ENCODE measurements at places on chromosomes 3 and 15.

DNA sequence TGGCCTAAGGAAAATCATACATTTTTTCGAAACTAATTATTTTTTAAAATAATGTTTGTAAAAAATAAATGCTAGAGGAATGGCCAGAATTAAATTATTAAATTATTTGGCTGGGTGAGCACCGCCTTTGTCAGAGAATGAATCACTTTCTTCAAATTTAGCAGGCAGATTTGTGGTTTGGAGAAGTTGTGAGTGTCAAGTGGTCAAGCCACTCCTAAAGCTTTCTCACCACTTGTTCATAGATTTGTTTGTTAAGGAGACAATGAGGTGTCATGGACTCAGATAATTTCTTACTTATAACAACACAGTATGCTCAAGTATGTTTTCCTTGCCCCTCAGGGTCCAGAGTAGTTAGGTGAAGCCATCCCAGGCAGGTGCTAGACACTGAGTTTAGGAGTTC, 196.2 kb downstream of the TUSC7 start:
- no peaks in the 10 kb centered on the region for H3K27me3 ChIP-seq
- no peaks in the 10 kb centered on the region for H3K4me1 ChIP-seq
- no peak for DNase-seq
- no peak overlapping the region for H3K4me3 ChIP-seq
- no peak overlapping the region for H3K27ac ChIP-seq

- H3K27ac ChIP-seq: no peak overlapping the region
- no peaks in the 10 kb centered on the region for H3K4me1 ChIP-seq
- no peaks in the 10 kb centered on the region for H3K27me3 ChIP-seq
- no peak for DNase-seq
These were observed 51.2 kb downstream of the ASB7 start for GRCh38 chr15:100653608-100654007.

DNA sequence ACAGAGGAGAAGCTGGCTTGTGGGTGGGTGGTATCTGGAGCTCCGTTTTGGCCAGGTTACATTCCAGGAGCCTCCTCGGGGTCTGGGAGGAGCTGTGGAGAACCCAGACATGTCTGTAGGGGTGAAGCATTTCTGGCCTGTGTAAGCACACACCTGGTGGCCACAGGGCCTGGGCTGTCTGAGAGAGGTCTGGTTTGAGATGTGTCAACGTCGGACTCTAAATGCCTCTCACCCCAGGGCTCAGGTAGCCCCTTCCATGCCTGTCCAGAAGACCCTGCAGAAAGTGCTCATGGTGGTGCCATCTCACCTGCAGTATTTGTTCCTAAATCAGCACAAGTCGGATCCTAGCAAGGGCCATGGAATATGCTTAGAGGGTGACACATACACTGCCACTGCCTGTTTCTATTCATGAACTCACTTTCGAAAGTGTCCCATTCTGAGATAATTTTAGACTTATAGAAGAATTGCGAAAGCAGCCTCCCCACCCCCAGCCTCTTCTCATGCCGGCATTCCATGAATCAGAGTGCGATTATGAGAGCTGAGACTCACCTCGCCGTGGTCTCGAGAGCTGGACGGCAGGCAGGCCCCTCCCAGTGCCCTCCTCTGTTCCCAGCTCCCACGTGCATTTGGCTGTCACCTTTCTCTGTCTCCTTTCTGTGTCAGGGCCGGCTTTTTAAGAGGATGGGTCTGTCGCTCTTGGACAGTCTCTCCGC, 63.7 kb downstream of the KLF15 start:
- H3K36me3 ChIP-seq: no peaks in the 10 kb centered on the region
- peaks cover 2% of the 10 kb centered on the region for H3K4me1 ChIP-seq
- H3K27me3 ChIP-seq: no peaks in the 10 kb centered on the region

- H3K27ac ChIP-seq: no peak overlapping the region
- no peaks in the 10 kb centered on the region for H3K4me1 ChIP-seq
- no peaks in the 10 kb centered on the region for H3K27me3 ChIP-seq
- H3K36me3 ChIP-seq: no peaks in the 10 kb centered on the region
- no peak for DNase-seq
- no peak overlapping the region for H3K4me3 ChIP-seq
These were observed 16.6 kb downstream of the FOXB1 start for GRCh38 chr15:60020736-60021135.

DNA sequence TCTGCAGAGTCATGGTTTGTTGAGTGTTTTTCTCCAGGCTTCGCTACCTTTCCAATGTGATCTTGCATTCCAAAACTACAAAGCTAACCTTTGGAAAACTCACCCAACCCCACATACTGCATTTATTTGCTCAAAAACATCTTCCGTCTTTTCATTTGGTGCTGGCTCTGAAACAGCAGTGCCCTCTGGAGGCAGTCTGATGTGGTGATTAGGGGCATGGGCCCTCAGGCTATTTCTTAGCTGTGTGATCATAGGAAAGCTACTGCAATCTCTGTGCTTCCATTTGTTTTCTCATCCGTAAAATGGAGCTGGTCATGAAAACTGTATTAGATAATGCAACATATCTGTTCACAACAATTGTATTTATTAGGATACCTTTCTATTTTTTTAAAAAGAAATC, 47.0 kb downstream of the MTHFS start:
- no peaks in the 10 kb centered on the region for H3K4me1 ChIP-seq
- H3K27me3 ChIP-seq: no peaks in the 10 kb centered on the region
- no peak for DNase-seq
- no peaks in the 10 kb centered on the region for H3K36me3 ChIP-seq
- H3K4me3 ChIP-seq: no peak overlapping the region
- no peak overlapping the region for H3K27ac ChIP-seq

DNA sequence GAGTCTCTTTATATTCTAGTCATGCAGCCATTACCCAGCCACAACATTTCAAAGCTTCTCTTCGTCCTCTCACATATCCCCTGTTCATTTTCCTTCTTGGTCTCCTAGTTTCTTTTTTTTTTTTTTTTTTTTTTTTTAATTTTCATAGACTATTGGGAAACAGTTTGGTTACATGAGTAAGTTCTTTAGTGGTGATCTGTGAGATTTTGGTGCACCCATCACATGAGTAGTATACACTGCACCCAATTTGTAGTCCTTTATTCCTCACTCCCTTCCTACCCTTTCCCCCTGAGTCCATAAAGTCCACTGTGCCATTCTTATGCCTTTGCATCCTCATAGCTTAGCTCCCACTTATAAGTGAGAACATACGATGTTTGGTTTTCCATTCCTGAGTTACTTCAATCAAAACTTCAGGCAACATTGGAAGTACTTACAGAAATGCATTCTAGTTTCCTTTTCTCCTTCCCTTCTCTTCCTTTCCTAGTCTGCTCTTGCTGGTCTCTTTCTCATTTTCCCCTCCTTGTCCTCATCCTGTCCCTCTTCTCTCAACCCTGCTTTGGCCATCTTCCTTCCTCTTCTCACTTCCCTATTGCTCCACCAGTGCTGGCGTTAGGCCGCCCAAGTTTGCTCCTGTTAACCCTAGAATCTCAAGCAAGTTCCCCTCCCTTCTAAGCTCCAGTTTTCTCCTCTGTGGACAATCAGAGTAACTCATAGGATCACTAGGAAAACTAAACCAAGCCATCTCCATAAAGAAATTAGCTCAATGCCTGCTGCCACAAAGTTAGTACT, 4.8 kb downstream of the ATP8B4 start:
- H3K36me3 ChIP-seq: no peaks in the 10 kb centered on the region
- no peaks in the 10 kb centered on the region for H3K4me1 ChIP-seq
- no peaks in the 10 kb centered on the region for H3K27me3 ChIP-seq
- H3K4me3 ChIP-seq: no peak overlapping the region
- DNase-seq: no peak

- H3K4me3 ChIP-seq: no peak overlapping the region
- peaks cover 20% of the 10 kb centered on the region for H3K4me1 ChIP-seq
- H3K27me3 ChIP-seq: no peaks in the 10 kb centered on the region
- no peak overlapping the region for H3K27ac ChIP-seq
These were observed 106.5 kb downstream of the ASB7 start for GRCh38 chr15:100708916-100709315.

- H3K4me1 ChIP-seq: no peaks in the 10 kb centered on the region
- H3K36me3 ChIP-seq: peaks cover 4% of the 10 kb centered on the region
- H3K27me3 ChIP-seq: no peaks in the 10 kb centered on the region
- no peak overlapping the region for H3K4me3 ChIP-seq
These were observed 117.0 kb downstream of the LRRK1 start for GRCh38 chr15:101036189-101036588.

GRCh38 chr3:139540651-139541531, 1.3 kb upstream of the RBP1 start:
- no peak overlapping the region for H3K27ac ChIP-seq
- peaks cover 12% of the 10 kb centered on the region for H3K4me1 ChIP-seq
- DNase-seq: no peak
- no peaks in the 10 kb centered on the region for H3K36me3 ChIP-seq
- H3K27me3 ChIP-seq: no peaks in the 10 kb centered on the region

DNA sequence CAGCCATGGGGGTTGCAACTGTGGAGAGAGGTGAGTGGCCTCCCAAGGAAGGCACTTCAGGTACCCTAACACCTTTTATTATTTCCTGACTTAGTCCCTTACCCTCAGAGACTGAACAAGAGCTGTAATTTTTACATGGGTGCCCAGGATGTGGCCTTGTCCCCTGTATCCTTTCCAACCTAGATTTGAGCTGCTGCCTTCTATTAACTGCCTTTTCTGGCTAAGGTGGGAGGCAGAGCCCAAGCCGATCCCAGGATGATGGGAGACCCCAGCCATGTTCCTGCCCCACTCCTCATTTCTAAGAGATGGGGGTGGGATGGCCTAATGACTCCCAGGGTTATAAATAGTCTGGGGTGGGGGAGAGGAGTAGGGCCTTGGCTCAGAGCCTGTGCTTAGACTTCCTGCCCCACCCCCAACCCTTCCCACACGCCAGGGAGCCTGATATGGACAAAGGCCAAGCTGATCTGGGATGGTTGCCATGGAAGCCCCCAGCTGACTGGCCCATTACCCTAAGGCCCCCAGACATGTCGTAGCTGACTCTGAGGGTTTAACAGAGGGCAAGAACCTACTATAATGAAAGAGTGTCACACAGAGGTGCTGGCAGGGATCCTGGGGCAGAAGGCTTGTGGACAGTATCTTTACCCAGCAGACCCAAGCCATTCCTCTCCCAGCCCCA, 1.9 kb downstream of the KLHDC8B start:
- peak overlapping the region; percentile 64 for H3K4me3 ChIP-seq
- no peak for DNase-seq
- H3K27ac ChIP-seq: peak overlapping the region; percentile 90
- H3K27me3 ChIP-seq: no peaks in the 10 kb centered on the region

- peak; percentile 84 for DNase-seq
- no peaks in the 10 kb centered on the region for H3K27me3 ChIP-seq
- H3K36me3 ChIP-seq: no peaks in the 10 kb centered on the region
- no peak overlapping the region for H3K27ac ChIP-seq
These were observed 133.6 kb downstream of the TJP1 start for GRCh38 chr15:29688506-29689286.

- H3K27ac ChIP-seq: peak overlapping the region; percentile 55
- no peaks in the 10 kb centered on the region for H3K27me3 ChIP-seq
- no peaks in the 10 kb centered on the region for H3K36me3 ChIP-seq
- DNase-seq: no peak
These were observed 244.7 kb upstream of the TBL1XR1 start for GRCh38 chr3:177441813-177442646.

- H3K4me1 ChIP-seq: peaks cover 15% of the 10 kb centered on the region
- no peak for DNase-seq
- H3K27me3 ChIP-seq: no peaks in the 10 kb centered on the region
- H3K36me3 ChIP-seq: no peaks in the 10 kb centered on the region
These were observed 138.1 kb upstream of the PDZRN3 start for GRCh38 chr3:73762855-73763254.

DNA sequence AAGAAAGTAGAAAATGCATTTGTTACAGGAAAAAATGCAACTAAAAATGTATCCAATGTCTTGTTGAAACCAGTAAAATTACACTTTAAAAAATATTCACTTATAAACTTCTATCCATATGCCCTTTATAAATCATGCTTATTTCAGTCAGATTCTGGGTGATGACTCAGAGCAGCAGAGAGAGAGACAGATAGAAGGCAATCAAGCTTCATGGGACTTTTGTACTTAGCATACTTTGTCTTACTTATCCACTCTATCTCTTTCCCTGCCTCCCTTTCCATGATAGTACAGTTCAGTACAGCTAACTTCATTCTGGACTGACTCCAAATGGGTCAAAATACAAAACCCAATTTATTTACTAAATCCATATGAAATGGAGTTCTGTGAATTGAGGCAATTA, 1438.2 kb downstream of the ZPLD1 start:
- DNase-seq: no peak
- H3K4me1 ChIP-seq: no peaks in the 10 kb centered on the region
- H3K27me3 ChIP-seq: no peaks in the 10 kb centered on the region
- H3K36me3 ChIP-seq: no peaks in the 10 kb centered on the region
- no peak overlapping the region for H3K4me3 ChIP-seq

DNA sequence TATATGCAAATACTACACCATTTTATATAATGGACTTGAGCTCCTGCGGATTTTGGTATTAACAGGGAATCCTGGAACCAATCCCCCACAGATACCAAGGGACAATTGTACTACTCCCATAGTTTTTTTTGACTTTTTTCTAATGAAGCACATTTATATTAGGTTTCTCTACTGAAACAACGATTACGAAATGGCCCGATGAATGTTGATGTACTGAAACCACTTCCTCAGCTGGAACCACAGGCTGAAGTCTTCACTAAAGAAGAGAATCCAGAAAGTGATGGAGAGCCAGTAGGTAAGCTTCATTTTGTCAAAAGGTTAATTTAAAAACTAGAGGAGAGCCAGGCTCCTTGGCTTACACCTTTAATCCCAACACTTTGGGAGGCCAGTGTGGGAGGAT, 121.5 kb upstream of the LRRFIP2 start:
- no peak overlapping the region for H3K27ac ChIP-seq
- no peaks in the 10 kb centered on the region for H3K36me3 ChIP-seq
- no peaks in the 10 kb centered on the region for H3K27me3 ChIP-seq
- H3K4me1 ChIP-seq: no peaks in the 10 kb centered on the region

Data from vagina (tissue), 2 donors.